CD4-positive, alpha-beta T cell treated with Interleukin-1 beta for 1 hour (primary cell): ENCODE measurements at places on chromosomes 13 and 19.

GRCh38 chr13:50747737-50748350 lies 95.6 kb downstream of the DLEU7 start:
- no peak for DNase-seq

GRCh38 chr13:41610404-41610803 lies 153.1 kb downstream of the RGCC start:
- no peak for DNase-seq

DNA sequence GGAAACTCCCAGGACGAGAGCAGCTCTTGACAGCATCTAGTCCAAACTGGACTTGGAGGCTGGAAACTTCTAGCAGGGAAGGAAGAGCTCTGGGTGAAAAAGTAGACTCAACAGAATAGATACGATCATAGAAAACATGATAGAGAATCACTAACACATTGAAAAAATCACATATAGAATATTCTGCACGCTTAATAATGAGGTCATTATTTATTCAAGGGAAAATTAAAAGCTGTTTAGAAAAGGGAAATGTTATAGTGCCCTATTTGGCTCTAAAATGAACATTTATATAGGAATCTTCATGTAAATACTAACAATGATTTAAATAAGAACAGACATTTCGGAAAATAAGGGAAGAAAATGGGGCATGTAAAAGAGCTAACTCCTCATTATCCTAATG lies 15.1 kb downstream of the KL start:
- no peak for DNase-seq

DNA sequence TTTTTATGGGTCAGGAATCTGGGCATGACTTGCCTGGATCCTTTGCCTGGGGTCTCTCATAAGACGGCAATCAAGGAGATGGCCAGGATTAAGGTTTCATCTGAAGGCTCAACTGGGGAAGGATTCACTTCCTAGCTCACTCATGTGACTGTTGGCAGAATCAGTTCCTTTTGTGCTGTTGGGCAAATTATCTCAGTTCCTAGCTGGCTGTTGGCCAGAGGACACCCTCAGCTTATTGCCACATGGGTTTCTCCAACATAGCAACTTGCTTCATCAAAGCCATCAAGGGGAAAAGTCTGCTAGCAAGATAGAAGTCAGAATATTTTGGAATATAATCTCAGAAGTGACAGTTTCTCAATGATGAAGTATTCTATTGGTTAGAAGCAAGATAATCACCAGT lies 12.2 kb upstream of the EVI5L start:
- peak; percentile 3 for DNase-seq

DNA sequence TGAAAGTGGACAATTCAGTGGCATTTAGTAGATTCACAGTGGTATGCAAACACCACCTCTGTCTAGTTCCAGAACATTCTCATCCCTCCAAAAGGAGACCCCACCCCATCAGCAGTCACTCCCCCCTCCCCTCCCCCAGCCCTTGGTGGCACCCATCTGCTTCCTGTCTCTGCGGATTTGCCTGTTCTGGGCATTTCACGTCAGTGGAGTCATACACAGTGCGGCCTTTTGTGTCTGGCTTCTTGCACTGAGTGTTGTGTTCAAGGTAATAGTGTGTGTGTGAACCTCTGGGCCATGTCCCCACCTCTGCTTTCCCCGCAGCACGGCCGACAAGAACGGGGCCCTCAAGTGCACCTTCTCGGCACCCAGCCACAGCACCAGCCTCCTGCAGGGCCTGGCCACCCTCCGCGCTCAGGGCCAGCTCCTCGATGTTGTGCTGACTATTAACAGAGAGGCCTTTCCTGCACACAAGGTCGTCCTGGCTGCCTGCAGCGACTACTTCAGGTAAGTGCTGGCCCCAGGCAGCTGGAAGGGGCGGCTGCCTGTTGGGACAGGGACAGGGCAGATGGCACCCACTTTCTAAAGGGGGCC lies 19.4 kb upstream of the CRTC1 start:
- DNase-seq = no peak

GRCh38 chr19:15417699-15418098 lies 1.1 kb downstream of the AKAP8L start:
- DNase-seq = no peak

GRCh38 chr19:10918359-10918758 lies 10.1 kb downstream of the YIPF2 start:
- no peak for DNase-seq

- no peak for DNase-seq
These were observed 56.0 kb upstream of the SIAH3 start for GRCh38 chr13:45907503-45907902.

- DNase-seq = peak; percentile 90
These were observed 638 bp downstream of the ADGRE5 start for GRCh38 chr19:14381689-14382474.

GRCh38 chr19:4373601-4374497 lies 26.5 kb downstream of the SH3GL1 start:
- DNase-seq = no peak

GRCh38 chr19:48487948-48488347 lies 18.8 kb downstream of the CYTH2 start:
- no peak for DNase-seq

DNA sequence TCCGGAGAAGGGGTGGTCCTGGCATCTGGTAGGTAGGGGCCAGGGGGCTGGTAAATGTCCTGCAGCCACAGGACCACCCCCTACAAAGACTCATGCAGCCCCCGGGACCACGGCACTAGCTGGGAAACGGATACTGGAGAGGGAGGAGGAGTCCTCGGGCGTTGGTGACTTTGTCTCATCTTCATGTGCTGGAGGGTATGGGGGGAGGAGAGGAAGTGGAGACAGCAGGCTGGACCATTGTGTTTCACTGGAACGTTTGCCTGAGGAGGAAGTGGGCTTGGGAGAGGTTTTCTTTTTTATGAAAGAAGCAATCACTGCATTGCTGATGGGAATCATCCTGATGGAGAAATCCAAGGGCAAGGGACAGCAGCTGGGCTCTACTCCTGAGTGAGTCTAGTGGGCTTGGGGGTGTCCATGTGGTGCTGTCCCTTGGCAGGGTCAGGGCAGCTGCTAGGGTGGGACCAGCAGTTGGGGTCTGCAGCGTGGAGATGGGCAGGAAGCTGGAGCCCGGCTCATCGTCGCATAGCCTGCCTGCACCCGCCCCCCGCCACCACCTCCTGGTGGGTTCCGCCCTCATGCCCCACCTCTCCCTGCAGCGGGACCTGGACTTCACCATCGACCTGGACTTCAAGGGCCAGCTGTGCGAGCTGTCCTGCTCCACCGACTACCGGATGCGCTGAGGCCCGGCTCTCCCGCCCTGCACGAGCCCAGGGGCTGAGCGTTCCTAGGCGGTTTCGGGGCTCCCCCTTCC lies 1.7 kb upstream of the ADM5 start:
- DNase-seq = no peak

- no peak for DNase-seq
These were observed 69.0 kb downstream of the COL4A2 start for GRCh38 chr13:110376120-110376519.

DNA sequence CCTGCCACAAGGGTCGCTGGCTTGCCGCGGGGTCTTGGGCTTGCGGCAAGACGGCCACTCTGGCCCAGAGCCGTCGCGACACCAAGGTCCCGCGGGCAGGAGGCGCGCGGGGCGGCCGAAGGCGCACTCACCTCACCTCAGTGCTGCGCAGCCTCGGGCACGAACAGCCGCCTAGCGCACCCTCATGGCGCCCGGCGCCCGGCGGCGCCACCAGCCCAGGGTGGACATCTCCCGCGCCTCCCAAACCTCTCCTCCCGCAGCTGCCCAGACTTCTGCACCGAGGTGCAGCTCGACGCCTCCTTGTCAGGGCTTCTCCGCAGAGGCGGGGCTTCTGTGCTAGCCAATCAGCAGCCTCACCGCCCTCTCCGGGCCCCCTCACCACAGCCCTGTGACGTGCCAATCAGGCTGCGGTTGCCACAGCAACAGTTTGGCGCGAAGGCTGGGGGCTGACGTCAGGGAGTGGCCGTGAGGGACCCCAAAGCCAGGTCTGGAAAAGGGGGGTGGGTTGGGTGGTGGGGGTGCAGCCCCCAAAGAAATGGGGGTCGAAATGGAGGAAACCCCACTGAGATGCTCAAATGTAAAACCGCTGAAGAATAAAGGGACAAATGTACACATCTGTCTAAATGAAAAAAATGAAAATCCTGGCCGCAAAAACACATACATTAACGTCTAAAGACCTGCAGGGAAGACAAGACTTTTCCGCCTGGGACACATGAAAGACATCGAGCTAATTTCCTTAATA lies at the start of the genes PEG3 and ZIM2:
Gene PEG3 (minus strand): TSS at position 276 of the 742 bp plus-strand sequence. CDS start 16,071 bp downstream, outside the sequence.
Gene ZIM2 (minus strand): TSS at position 276 of the 742 bp plus-strand sequence. CDS start 16,449 bp downstream, outside the sequence.
- no peak for DNase-seq

- DNase-seq = no peak
These were observed 113.5 kb upstream of the PABPC3 start for GRCh38 chr13:24982333-24982999.

GRCh38 chr13:40994581-40995230 lies 24.4 kb downstream of the ELF1 start:
- DNase-seq = no peak

DNA sequence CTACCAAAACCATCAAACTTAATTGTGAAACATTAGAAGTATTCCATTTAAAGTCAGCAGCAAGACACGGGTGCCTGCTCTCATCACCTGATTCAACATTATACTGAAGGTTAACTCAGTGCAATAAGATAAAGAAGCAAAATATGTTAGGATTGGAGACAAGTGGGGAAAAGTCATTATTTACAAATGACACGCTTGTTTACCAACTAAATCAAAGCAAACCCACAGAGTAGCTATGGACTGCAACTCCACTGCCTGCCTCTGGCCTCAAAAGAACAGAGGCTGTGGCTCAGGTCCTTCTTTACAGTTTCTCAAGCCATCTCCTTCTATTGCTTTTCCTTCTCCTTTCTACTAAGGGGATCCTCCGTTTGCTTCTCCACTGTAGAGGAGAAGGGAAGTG lies 21.0 kb upstream of the ATP12A start:
- DNase-seq = no peak

GRCh38 chr13:41960211-41960636 lies 685 bp downstream of the VWA8 start:
- no peak for DNase-seq

- DNase-seq = no peak
These were observed 18.2 kb upstream of the DCUN1D2 start for GRCh38 chr13:113508521-113509254.

- DNase-seq = no peak
These were observed 305.4 kb downstream of the KLF12 start for GRCh38 chr13:73828811-73829210.

DNA sequence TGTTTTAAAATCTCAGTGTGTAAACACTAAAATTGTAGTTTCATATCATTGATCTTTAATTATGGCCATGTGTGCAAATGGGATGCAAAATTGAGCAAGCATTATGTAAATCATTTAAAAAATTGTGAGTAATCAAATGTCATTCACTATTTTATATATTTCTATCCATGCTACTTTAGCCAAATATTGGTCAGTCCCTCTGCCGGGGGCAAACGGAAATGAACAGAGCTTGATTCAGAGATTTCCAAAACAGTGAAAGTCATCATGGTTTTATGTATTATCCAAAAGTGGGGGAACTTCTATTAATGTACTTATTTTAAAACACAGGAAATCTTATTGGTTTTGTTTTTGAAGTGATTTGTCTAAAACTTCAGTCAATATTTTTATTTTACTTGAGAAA lies 219.1 kb downstream of the IRS2 start:
- DNase-seq = no peak

DNA sequence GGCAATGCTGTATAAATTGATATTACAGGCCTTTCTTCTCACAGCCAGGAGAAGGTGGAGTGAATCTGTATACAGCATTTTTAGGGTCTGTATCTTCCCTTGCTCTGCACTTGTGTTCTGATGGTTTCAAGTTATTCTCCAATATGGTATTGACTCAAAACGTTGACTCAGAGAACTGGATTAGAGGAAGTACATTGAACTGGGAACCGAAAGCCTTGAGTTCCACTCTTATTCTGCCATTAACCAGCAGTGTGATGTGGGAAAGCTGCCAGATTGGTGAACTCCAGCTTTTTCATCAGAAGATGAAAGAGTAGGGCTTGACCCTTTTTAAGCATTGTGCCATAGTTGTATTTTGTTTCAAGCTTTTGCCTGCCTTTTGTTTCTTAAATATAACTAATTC lies 167.7 kb downstream of the SPRY2 start:
- peak; percentile 20 for DNase-seq

GRCh38 chr13:26855071-26855470 lies 94.5 kb upstream of the GPR12 start:
- DNase-seq = no peak

DNA sequence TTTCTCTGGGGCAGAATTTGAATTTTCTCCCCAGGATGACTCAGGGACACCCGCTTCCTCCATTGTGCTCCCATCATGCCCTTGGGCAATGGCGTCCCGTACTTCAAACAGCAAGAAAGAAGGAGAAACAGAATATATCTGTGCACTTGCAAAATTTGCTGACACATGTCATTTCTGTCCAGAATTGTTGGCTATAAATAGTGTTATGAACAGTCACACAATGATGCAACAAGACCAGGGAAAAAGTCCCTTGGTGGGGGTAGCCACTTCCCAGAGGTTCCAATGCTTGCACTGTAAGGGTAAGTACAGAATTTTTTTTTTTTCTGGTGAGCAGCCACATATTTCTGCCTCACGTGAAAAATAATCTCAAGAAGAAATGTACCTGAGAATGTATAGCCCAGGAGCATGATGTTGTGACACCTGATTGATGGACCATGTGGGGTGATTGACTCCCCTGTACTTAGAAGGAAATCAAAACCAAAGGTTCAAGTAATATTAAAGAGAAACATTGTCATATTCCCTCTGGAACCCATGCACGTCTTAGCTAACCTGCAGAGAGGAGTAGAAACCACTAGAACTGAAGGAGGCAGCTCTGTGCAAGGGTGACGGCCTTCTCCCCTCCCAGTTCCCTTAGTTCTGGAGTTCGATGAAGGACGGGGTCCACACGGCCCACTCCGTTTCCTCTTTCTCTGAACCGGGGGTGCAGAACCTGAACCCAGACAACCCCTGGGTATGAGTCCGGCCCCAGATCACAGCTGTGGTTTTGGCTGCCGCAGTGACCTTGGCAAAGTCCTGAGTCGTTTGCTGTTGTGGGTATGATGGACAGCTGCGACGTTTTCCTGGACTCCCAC lies 9.3 kb upstream of the LAIR1 start:
- DNase-seq = no peak
